ENCODE measurements at places on chromosomes 12 and 14. TPM values are rescaled to one million over a fixed set of nuclear protein-coding genes. Genes with fewer than 3 reads are reported as not detected.

The KRT73 gene
- total RNA-seq, result not detected

The RFX4 gene
- 52.1 TPM for total RNA-seq

The EML5 gene
- total RNA-seq, result 1.3 TPM

The CRIP1 gene
- 4.8 TPM for total RNA-seq

The GPR84 gene
- total RNA-seq, result not detected

The SDR9C7 gene
- not detected for total RNA-seq

The TSPAN11 gene
- total RNA-seq, result 21.4 TPM

The TAS2R7 gene
- 0.21 TPM for total RNA-seq

GRCh38 chr12:10701131-10701681 is 21.9 kb downstream of the YBX3 start:
- no peak overlapping the region for H3K4me3 ChIP-seq
- no peak for DNase-seq
- peaks cover 10% of the 10 kb centered on the region for H3K36me3 ChIP-seq
- no peaks in the 10 kb centered on the region for H3K27me3 ChIP-seq
- H3K27ac ChIP-seq, result no peak overlapping the region

GRCh38 chr12:103814436-103814835 is 26.6 kb downstream of the NT5DC3 start:
- peaks cover 17% of the 10 kb centered on the region for H3K4me1 ChIP-seq
- H3K27ac ChIP-seq, result no peak overlapping the region
- peaks cover 11% of the 10 kb centered on the region for H3K36me3 ChIP-seq

DNA sequence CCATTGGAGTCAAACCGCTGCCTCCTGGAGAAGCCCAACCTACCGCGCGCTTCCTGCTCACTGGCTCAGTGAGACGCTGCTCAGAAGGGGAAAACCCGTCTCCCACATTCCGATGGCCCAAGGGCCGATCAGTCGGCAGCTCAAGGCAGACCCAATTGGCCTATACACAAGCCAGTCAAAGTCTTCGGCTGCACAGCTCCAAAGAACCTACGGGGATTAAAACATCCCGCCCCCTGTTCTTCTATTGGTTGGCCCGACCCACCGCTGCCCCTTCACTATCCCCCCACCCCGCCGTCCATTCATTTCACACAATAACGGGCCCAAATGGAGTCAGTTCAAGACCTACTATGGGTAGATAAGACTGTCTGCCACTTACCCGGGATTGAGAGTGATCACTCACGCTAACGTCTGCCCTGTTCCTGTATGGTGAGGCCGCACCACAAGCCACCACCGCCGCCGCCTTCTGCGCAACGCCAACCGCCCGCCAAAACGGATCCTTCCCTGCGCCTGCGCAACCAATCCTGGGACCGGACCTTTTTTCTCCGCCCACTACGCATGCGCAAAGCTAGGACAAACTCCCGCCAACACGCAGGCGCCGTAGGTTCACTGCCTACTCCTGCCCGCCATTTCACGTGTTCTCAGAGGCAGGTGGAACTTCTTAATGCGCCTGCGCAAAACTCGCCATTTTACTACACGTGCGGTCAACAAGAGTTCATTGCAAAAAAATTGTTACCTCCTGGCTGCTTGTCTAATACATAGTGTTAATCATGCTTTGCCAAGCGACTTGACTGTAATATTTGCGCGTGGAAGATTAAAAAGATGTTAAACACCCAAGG is at the start of gene CBX5:
Gene CBX5, minus strand, starts transcription at position 491 of the 836 bp plus-strand sequence. CDS start 22,472 bp downstream, outside the sequence.
- H3K36me3 ChIP-seq, result peaks cover 9% of the 10 kb centered on the region
- no peak within 1 kb of the TSS for H3K4me3 ChIP-seq
- DNase-seq, result peak; percentile 99

GRCh38 chr14:34211732-34212131 is 250.3 kb downstream of the SPTSSA start:
- no peaks in the 10 kb centered on the region for H3K27me3 ChIP-seq
- H3K27ac ChIP-seq, result no peak overlapping the region
- no peaks in the 10 kb centered on the region for H3K4me1 ChIP-seq
- no peak overlapping the region for H3K4me3 ChIP-seq
- H3K36me3 ChIP-seq, result no peaks in the 10 kb centered on the region

GRCh38 chr12:2169940-2170339 is 117.2 kb downstream of the CACNA1C start:
- H3K4me3 ChIP-seq, result no peak overlapping the region
- peaks cover 6% of the 10 kb centered on the region for H3K36me3 ChIP-seq
- no peaks in the 10 kb centered on the region for H3K27me3 ChIP-seq
- no peak overlapping the region for H3K27ac ChIP-seq

GRCh38 chr14:38291681-38292467 is 36.0 kb upstream of the CLEC14A start:
- H3K27ac ChIP-seq, result no peak overlapping the region
- no peaks in the 10 kb centered on the region for H3K4me1 ChIP-seq
- peaks cover 7% of the 10 kb centered on the region for H3K27me3 ChIP-seq
- no peak overlapping the region for H3K4me3 ChIP-seq
- H3K36me3 ChIP-seq, result no peaks in the 10 kb centered on the region

DNA sequence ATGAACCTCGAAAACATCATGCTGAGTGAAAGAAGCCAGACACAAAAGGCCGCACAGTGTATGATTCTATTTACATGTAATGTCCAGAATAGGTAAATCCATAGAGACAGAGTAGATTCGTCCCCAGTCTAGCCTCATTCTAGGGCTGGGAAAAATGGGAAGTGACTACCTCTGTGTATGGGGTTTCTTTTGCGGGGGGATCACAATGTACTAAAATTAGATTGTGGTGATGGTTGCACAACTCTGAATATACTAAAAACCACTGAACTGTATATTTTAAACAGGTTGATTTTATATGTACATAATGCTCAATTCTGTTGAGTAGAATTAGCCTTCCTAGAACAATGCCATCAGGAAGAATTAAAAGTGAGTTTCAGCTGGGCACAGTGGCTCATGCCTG is 6.3 kb upstream of the RILPL2 start:
- no peak for DNase-seq
- no peaks in the 10 kb centered on the region for H3K27me3 ChIP-seq
- no peaks in the 10 kb centered on the region for H3K36me3 ChIP-seq
- H3K4me3 ChIP-seq, result no peak overlapping the region

DNA sequence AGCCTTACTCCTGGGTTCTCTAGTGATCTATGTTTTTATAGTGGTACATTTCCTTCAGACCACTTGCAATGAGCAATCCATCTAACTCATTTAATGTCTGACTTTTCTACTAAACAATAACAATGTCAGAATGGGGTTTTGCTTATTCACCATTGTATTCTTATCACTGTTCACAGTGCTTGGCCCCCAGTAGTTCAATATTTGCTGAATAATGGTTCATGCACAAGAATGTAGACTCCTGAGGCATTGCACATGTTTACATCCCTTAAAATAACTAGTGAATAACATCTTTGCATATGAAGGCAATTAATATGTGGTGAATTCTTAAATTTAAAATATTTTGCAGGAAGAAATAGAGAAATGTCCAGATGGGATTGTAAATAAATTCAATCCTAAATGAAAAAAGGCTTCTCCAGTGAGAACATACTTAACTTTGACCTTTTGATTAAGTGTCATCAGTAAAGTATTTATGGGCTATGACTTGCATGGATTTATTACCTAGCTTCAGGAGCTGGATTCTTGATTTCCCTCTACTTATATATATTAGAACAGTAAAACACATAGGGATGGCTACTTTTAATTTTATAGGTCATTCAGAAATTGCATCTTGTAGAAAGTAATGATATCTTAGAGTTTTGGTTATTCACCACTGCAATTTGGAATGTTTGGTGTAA is 3.4 kb downstream of the CCER1 start:
- DNase-seq, result no peak
- no peaks in the 10 kb centered on the region for H3K36me3 ChIP-seq
- H3K27me3 ChIP-seq, result no peaks in the 10 kb centered on the region
- no peaks in the 10 kb centered on the region for H3K4me1 ChIP-seq
- H3K27ac ChIP-seq, result no peak overlapping the region
- H3K4me3 ChIP-seq, result no peak overlapping the region

DNA sequence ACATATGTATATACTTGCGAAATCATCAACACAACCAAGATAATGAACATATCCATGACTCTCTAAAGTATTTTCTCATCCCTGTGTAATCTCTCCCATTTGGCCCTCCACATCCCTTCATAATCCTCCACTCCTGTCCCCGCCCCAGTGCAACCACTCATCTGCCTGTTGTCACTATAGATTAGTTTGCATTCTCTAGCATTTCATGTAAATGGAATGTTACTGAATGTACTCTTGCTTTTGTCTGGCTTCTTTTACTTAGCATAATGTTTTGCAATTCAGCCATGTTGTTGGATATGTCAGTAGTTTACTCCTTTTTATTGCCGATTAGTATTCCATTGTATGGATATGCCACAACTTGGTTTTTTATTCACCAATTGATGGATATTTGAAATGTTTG is 99.1 kb downstream of the BICD1 start:
- H3K4me1 ChIP-seq, result peaks cover 28% of the 10 kb centered on the region
- H3K4me3 ChIP-seq, result no peak overlapping the region
- no peaks in the 10 kb centered on the region for H3K27me3 ChIP-seq
- peaks cover 16% of the 10 kb centered on the region for H3K36me3 ChIP-seq
- no peak for DNase-seq

GRCh38 chr12:30211743-30212142 is 428.0 kb upstream of the TMTC1 start:
- H3K4me3 ChIP-seq, result no peak overlapping the region
- no peak for DNase-seq
- H3K27me3 ChIP-seq, result no peaks in the 10 kb centered on the region

DNA sequence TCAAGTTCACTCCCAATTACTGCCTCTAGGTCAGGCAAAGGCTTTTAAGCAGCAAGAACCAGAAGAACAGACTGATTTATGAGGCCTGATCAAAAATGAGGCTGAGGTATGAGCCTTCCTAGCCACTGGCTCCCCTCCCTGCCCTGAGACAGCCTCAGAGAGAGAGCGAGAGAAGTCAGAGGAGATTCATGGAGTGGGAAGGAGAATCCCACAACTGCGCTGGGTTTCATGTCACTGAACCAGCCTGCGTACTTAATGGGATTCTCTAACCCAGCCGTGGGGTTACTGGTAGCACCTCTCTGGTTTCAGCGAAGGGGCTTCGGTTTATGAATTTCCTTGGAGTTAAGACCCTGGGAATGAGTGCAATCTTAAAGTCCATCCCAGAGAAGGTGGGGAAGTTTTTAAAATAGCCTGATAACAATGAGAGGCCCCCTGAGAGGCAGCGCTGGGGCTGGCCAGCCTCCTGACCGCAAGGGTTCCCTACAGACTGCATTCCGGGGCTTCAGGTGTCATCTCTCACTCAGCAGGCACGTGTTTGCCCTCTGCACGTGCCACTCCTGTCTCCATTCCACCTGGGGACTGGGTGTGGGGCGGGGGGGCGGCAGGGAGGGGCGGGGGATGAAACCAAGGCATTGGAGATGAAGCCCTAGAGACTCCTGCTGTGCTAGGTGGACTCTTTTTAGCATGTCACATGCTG is 6.1 kb upstream of the GPRC5A start:
- H3K27me3 ChIP-seq, result peaks cover 62% of the 10 kb centered on the region
- H3K4me3 ChIP-seq, result no peak overlapping the region
- H3K36me3 ChIP-seq, result no peaks in the 10 kb centered on the region

DNA sequence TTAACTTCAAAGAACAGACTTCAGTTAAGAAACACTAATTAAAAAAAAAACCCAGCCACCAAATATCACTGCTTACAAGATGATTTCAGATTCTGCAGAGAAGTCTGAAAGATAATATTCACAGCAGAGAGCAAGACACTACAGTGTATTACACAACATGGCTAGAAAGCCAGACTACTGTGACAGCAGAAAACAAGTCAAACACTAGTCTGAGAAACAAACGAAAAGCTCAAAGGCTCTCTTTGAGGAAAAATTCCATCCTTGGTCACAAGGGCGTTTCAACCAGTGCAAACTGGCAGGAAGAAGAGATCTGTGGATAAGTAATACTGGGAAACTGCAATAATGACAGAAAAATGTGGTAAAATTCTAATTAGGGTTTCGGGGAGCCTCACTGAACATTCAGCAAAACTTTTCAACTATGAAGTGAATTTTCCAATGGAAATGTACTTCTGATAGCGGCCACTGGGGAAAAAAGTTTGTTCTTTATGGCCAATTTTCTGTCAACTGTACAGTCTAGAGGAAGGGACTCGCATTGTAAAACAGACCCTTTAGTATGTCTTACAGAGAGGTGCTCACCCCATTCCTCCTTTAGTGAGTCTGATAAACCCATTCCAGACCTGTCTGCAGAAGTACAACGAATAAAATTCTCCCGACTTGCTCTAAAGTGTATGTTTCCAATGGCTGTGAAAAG is 50.4 kb downstream of the ACADS start:
- DNase-seq, result no peak
- peak overlapping the region; percentile 35 for H3K27ac ChIP-seq
- peaks cover 15% of the 10 kb centered on the region for H3K27me3 ChIP-seq

DNA sequence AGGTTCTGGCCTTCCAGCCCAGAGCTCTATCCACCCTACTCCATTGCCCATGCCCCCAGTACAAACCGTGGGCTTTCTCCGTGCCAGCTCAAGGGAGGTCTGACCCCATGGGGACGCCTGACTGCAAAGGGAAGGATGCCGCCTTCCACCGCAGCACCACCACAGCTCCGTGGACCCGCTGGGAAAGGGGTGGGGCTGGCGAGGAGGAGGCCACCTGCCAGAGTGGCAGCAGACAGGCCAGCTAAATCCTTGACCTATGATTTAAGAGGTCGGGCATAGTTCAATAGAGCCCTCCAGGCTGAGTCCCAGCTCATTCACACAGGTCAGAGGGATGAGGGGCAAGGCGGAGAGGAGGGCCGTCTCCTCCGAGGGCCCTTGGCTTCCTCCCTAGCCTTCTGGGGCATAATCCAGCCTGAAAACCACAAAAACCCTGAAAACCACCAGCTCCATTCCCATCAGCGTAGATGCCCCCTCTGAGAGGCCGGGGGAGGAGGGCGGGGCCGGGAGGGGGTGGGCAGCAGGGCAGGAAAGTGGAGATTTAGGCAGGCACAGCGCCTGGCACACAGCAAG is 14.9 kb upstream of the FIGNL2 start:
- no peak for DNase-seq
- H3K27ac ChIP-seq, result peak overlapping the region; percentile 92
- no peaks in the 10 kb centered on the region for H3K36me3 ChIP-seq
- H3K4me3 ChIP-seq, result peak overlapping the region; percentile 85
- H3K27me3 ChIP-seq, result peaks cover 5% of the 10 kb centered on the region

GRCh38 chr14:20934148-20934762 is 21.0 kb upstream of the RNASE2 start:
- peaks cover 37% of the 10 kb centered on the region for H3K27me3 ChIP-seq
- H3K4me1 ChIP-seq, result no peaks in the 10 kb centered on the region
- DNase-seq, result peak; percentile 45
- no peak overlapping the region for H3K4me3 ChIP-seq
- H3K36me3 ChIP-seq, result no peaks in the 10 kb centered on the region
- H3K27ac ChIP-seq, result no peak overlapping the region
